ENCODE measurements at places on chromosomes 11 and 22.

GRCh38 chr11:69307871-69308431, 14.0 kb downstream of the MYEOV start:
- DNase-seq: no peak

DNA sequence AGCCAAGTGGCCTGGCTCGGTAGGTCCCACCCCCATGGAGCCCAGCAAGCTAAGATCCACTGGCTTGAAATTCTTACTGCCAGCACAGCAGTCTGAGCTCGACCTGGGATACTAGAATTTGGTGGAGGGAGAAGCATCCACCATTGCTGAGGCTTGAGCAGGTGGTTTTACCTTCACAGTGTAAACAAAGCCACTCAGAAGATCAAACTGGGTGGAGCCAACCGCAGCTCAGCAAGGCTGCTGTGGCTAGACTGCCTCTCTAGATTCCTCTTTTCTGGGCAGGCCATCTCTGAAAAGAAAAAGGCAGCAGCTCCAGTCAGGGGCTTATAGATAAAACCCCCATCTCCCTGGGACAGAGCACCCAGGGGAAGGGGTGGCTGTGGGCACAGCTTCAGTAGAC, 22.3 kb upstream of the OR5B21 start:
- DNase-seq: no peak

GRCh38 chr11:75673977-75674582, 5.2 kb upstream of the MAP6 start:
- no peak for DNase-seq

DNA sequence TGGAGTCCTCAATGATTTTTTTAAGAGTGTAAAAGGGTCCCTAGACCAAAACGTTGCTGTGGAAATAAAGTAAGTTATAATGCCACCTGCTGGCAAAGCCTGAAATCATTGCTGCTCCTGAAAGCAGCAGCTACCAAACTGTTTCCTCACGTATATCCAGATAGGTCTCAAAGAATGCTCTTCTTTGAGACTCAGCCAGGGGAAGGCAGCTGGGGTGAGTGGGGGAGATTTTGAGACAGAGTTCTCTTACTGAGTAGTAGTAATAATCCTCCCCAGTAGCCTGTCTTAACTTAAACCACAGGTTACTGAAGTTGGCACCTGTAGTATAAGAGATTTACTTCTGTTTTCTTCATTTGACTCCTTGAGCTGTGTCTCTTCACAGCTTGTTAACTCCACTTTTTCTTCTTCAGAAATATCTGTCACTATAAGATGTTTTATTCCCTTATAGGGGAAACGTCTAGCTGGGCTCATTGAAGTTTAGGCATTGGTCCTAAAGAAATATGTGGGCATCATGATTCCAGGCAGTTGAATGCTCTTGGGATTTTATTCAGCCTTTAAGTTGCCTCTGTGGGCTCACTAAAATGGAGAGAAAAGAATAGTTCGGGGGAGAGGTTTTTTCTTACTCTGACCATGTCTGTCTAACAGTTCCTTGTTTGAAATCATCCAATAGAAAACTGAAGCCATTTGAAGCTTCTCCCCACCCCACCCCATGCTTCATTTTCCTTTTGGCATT, 77.9 kb downstream of the BTBD10 start:
- DNase-seq: no peak

DNA sequence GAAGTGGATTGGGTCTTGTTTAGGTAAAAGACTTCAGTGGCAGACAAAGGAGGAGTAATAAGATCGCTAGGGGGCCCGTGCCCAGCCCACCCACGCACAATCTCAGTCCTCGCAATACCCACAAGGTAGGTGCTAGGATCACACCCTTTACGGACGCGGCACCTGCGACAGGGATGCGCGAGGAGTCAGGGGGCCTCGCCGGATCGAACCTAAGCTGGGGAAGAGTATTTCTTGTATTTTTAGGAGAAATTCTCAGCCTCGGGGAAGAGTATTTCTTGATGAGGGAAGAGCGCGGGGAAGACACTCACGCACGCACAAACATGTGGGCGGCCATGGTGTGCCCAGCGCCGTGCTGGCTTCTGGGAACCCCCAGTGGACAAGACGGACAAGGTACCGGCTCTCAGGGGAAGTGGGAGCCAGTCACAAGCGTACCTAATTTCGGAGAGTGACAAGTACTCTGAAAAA, 745 bp upstream of the FAM118A start:
- DNase-seq: no peak

DNA sequence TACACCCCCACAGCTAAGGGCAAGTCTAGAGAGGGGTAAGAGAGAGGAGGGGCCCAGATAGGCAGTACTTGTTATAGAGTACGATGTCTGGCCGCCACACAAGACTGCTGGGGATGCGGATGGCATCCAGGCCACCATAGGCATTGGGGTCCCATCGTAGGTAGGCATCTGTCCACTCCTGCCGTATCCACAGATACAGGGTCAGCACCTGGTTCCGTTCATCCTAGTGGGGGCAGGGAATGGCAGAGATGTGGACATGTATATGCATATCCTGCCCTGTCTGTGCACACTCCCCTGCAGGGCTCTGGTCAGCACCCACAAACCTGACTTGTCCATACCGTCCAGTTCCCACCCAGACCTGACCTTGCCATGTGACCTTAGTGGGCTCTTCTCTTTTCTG, 2.1 kb downstream of the CHRNA10 start:
- DNase-seq: no peak

DNA sequence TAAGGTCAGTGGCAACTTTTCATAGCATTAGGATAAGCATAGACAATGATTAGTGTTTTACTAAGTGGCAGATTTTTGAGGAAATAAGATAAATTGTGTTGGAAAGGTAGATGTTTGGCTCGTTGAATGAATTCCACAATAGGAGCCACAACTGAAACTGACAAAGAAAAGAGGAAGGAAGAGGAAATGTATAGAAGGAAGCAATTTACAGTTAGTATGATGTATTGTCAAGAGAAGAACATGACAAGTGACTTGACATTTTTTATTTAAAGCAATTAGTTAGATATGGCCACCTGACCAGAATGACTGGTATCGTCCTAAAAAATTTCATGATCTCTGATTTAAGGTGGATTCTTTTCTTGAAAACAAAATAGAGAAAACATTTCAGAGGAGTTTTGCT, 3.1 kb upstream of the RAG2 start:
- DNase-seq: no peak

- no peak for DNase-seq
Observed at GRCh38 chr22:39669432-39669831, 98.9 kb downstream of the CACNA1I start.

GRCh38 chr11:92865352-92865751, 104.1 kb upstream of the MTNR1B start:
- no peak for DNase-seq

- DNase-seq: no peak
Observed at GRCh38 chr11:10969387-10969786, 111.5 kb upstream of the ZBED5 start.

GRCh38 chr22:41800348-41801146, at the start of gene CCDC134:
Gene CCDC134 (plus strand): TSS chr22:41800679. CDS start chr22:41808891, 8,212 bp downstream.
- no peak for DNase-seq

GRCh38 chr11:22276535-22276934, 61.6 kb upstream of the SLC17A6 start:
- no peak for DNase-seq

- no peak for DNase-seq
Observed at GRCh38 chr22:46803031-46803880, 40.8 kb downstream of the TBC1D22A start.

GRCh38 chr11:70826541-70827335, 425.6 kb downstream of the SHANK2 start:
- DNase-seq: no peak

DNA sequence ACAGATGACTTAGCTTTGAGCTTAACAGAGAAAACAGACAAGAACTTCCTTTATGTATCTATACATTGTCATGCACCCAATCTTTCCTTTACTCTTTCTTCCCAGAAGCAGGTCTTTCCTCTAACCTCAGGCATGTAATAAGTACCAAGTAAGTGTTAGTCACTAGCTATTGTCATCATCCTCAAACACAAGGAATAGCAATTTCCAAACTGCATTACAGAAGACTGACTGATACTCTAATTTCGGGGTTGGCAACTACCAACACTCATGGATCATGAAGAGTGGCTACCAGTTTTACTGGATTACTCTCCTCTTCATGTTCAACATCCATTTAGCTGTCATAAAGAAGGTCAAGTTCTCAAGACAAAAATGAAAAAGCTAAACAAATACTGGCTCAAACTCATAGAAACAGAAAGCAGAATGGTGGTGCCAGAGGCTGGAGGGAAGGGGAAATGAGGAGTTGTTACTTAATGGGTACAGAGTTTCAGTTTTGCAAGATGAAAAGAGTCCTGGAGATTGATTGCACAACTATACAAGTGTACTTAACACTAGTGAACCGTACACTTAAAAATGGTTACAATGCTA, 111.6 kb downstream of the SIK3 start:
- DNase-seq: no peak

- DNase-seq: no peak
Observed at GRCh38 chr11:34536056-34536455, 22.5 kb upstream of the ELF5 start.

GRCh38 chr11:64800303-64801157, 2.5 kb downstream of the MAP4K2 start:
- DNase-seq: no peak

DNA sequence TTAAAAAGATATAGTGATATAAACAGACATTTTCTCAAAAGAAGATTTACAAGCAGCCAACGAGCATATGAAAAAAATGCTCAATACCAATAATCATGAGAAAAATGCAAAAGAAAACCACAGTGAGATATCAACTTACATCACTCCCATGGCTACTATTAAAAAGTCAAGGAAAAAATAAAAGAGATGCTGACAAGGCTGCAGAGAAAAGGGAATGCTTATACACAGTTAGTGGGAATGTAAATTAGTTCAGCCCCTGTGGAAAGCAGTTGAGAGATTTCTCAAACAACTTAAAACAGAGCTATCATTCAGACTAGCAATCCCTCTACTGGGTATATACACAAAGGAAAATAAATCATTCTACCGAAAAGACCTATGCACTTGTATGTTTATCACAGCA, 97.1 kb upstream of the CARD18 start:
- DNase-seq: no peak

GRCh38 chr22:24938741-24939341, 7.7 kb downstream of the LHFPL7 start:
- DNase-seq: no peak

DNA sequence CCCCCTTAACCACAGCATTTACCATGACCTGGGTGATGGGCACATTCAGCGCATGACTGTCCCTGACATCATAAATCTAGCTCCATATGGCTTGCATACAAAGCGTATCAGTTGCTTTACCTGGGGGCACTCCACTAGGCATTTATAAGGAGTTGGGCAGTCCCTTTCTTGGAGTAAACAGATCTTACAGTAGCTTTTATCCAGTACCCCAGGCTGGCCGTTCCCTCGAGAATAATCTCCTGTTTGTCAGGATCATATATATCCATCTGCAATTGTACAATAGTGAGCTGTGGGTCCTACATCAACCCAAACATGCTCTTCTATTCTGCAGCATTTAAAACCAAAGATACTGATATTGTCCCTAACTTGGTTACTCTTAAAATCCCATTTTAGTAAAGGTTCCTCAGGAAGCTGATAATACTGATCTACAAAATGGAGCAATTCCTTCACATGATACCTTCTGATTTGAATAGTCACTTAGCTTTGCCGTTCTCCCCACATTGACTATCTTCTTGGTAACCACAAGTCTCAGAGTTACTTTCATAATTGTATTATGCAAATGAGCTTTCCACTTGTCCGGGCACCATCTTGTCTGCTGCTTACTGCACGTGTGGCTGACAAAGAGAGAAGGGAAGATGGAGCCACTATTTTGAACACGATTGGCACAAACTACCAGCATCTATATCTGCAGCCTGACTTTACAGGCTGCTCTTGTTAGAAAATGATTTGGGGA, 205.0 kb downstream of the CWF19L2 start:
- no peak for DNase-seq

DNA sequence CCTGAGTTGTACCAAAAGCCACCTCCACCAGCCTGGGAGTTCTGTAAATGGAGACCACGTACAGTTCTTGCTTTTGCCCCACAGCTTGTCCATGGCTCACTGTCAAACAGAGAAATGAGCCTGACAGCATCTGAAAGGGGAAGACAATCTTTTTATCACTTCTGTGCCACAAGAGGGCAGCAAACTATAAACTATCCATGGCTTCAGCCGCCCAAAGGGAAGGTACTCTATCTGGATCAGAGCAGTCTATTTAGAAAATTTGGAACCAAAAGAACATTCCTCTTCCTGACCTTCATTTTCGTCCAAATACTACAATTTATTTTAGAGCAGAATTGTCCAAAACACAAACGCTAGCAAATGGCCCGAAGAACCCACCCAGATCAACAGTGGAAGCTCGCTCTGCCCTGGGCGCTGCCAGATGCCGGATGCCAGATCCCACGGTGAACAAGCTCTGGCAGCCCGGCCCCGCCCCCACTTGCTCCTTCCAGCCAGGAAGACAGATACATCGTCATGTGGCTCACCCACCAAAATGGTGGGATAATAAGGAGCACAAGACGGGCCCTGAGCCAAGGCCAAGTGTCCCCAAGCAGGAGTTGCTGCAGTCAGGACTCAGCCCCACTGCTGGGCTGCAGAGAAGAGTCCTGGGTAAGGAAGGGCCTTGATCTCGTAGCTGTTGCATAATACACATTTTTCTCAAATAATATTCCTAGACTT, 23.9 kb upstream of the SCGB1A1 start:
- DNase-seq: peak; percentile 17

- DNase-seq: no peak
Observed at GRCh38 chr22:47191671-47192650, 429.5 kb downstream of the TBC1D22A start.

GRCh38 chr11:23897453-23898286, 599.2 kb upstream of the LUZP2 start:
- no peak for DNase-seq

DNA sequence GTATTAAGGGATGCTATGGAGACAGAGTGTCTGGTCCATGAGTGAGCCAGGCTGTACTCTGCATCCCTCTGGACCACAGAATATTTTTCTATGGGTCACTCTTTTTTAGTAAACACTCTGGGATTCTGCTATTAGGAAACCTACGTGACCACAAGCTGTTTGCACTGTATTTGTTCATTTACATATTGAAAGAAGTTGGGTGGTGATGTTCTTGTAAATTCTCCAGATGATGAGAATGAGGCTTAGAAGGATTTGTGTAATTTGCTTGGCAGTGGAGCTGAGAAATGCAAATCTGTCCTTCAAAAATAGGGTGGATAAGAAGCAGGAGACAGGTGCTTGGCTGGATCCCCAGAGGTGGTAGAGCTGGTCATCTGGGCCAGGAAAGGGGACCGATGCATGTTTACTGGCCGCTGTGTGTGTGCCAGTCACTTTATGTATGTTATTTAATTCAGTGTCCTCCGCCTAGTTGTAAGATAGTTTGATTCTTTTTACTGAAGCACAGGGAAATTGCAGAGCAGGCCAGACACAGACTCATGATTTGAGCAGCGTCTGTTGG, 63.7 kb upstream of the HEPHL1 start:
- no peak for DNase-seq

GRCh38 chr11:118102721-118103261, 16.0 kb upstream of the SMIM35 start:
- DNase-seq: no peak

DNA sequence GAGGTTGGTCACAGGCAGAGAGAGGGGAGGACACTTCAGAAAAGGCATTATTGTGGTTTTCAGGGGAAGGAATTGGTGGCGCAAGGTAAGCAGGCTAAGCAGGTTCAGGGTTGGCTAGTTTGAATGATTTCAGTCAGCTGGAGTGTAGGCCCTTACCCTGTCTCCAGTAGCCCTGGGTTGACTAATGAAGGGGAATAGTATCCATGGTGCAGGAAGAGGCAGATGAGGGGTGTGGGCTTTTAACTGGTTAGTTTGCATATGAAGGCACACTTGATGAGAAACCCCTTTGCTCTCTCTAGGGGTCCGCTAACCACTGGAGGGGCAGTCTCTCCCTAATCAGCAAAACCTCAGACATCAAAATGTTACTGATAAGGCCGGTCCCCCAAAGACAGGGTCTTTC, 249.7 kb downstream of the AASDHPPT start:
- DNase-seq: no peak
